Fibroblast of gingiva (primary cell): ENCODE measurements at places on chromosomes 3 and 15.

- DNase-seq, result no peak
Observed at GRCh38 chr15:57562196-57562769, 29.4 kb upstream of the MYZAP start.

GRCh38 chr3:23791678-23792077, 14.1 kb upstream of the UBE2E1 start:
- no peak for DNase-seq

DNA sequence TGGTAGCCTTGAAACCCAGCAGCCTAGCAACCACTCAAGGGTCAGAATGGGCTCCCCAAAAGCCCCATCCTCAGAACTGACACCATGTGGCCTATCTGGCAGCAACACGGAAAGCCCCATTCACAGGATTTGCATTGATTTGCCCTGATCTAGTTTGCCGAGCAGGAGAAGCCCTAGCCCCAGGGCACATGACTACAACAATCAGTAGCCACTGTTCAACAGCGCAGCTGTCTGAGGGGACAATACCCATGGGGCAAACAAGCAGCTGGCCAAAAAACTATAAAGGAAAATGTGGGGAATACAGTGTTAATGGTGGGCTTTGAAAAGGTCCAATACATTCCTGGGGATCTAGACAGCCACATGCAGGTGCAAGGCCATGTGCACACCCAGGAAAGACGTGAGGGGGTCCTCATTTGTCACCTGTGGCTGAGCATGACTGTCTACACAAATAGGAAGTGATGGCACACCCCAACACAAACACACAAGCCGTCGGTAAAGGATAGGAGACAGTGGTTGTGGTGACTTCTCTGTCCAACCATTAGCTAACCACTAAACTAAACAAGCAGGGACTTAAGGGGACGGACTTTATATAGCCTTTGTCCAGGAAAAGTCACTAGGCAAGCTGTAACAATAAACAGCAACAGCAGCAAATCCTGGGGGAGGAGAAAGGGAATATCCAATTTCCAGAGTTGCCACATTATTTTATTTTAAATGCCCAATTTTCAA, 113.7 kb downstream of the LRIG1 start:
- DNase-seq, result peak; percentile 92

GRCh38 chr3:46296826-46297225, 54.6 kb downstream of the CCR3 start:
- DNase-seq, result no peak

DNA sequence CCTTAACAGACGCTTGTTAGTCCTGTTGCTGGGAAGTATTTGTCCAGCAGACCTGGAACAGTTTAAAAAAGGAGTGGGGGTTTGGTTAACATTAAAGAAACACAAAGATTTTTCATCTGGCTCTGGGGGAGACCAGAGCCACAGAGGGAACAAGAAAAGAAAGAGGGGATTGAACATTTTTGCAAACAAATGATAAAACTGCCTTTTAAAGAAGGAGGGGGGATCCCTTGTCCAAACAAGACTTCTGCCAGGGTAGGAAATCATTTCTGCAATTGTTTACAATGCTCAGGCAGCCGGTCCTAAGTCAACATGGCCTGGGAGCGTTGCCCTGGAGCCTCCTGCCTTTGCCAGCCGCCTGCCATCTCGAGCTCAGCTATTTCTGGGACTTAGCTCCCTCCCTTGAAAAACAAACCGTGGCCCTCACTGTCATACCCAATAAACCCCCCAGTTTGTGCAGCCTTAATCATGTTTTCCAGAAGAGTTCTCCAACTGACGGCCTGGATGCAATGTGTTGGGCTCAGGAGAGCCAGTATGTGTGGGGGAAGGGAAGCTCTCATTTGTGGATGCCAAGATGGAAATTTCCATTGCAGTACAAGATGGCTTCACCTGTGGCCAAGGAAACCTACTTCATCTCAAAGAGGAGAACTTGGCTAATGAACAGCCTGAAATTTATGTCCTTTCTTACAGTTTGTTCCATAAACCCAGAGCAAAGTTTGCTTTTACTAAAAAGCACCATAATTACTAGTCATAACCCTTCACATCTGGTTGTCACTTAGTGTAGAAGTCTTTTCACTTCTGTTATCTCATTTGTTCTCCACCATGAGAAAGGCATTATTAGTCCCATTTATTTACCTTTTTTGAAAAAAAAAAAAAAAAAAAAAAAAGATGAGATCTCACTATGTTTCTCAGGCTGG, 75.9 kb upstream of the RNU6-1 start:
- DNase-seq, result peak; percentile 46

DNA sequence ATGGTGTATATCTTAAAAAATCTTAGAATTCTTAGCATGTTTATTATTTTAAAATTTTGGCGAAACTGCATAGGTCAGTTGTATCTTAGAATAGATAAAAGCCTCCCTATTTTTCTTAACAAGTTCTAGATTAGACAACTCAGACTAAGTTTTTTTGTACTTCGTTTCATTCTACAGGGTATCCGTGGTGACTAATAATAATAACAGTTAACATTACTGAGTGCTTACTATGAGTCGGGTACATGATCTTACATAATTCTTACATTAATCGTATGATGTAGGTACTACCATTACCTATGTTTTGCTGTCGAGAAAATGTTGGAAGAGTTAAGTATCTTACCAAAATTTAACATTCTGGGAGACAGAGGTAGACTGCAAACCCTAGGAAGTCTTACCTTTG, 60.7 kb downstream of the UBE2E2 start:
- no peak for DNase-seq

DNA sequence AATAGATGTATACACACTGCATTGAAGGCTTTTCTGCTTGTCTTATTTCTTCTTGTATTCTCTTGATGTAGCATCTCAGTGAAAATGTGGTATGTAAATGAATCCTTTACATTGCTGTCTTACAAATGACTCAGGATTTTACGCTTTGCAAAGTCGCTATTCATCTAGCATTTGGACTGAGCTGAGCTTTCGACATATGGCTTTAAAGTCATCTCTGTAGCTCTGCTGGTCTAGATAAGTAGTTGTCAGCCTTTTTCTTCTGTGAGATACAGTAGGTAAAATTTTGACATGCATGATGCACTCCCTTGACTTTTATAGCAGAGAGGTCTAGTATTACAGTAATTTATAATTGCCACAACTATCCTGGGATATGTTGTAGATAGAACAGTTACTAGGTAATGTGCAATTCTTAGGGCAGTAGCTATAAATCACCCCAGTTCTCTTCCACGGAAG, 16.8 kb downstream of the MEF2A start:
- no peak for DNase-seq

DNA sequence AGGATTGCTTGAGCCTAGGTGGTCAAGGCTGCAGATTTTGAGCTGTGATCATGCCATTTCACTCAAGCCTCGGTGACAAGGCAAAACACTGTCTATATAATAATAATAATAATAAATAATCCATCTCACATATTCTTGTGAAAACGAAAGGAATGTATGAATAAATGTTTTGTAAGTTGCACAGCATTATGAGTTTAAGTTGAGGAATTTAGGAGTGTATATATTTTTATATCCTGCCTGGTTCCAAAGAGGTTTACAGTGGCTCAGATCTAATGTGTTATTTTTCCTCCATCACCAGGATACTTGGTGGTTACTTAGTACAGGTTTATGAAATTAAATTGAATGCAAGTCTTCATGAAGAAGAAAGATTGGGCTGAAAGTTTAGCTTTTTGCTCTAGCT, 77.2 kb downstream of the ATG7 start:
- peak; percentile 6 for DNase-seq

GRCh38 chr15:78565097-78565950, at the start of gene CHRNA5:
CHRNA5 (plus strand) TSS chr15:78565520; CDS start chr15:78565720, 200 bp downstream.
- peak; percentile 75 for DNase-seq

GRCh38 chr3:29247088-29247745, 33.7 kb upstream of the RBMS3 start:
- DNase-seq, result no peak
